ENCODE measurements at places on chromosomes 7 and 10. TPM values are rescaled to one million over a fixed set of nuclear protein-coding genes. Genes with fewer than 3 reads are reported as not detected.
A peak's percentile ranks its signal among the peaks of the same experiment; 100 is the strongest.

The CNTNAP2 gene
- 0.34 TPM for total RNA-seq

DNA sequence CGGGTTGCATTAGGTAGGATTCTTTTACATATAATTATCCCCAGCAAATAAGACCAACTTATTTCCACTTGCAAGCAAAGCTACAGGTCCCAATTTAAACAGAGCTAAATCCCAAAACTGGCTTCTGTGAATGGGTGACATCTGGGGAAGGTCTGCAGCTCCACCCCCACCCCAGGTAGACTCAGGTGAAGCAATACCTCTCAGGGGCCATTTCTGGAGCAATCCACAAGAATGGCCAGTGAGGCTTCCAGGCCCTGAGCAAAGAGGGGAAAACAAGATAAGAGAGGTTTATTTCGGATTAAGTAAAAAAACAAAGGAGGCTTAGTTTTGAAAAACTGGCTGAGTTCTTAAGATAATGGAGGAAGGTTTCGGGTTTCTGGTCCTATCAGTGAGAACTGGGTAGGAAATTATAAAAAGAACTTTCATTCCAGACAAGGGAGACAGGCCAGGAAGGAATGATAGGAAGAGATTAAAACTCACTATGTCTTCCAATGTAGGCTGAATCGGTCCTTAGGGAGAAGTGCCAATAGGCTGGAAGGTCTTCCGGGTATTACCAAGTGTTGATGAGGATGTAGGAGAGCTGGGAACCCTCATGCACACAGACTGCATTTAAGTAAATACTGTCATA lies 25.4 kb downstream of the SH3PXD2A start:
- H3K27ac ChIP-seq: no peak overlapping the region
- no peak overlapping the region for H3K4me3 ChIP-seq
- no peaks in the 10 kb centered on the region for H3K4me1 ChIP-seq
- H3K27me3 ChIP-seq: no peaks in the 10 kb centered on the region
- H3K36me3 ChIP-seq: no peaks in the 10 kb centered on the region

- H3K27me3 ChIP-seq: no peaks in the 10 kb centered on the region
- peak; percentile 78 for DNase-seq
- peaks cover 21% of the 10 kb centered on the region for H3K36me3 ChIP-seq
- H3K4me1 ChIP-seq: peaks cover 30% of the 10 kb centered on the region
- H3K27ac ChIP-seq: peak overlapping the region; percentile 97
Measured at GRCh38 chr7:26199301-26200037, 1.1 kb downstream of the HNRNPA2B1 start.

DNA sequence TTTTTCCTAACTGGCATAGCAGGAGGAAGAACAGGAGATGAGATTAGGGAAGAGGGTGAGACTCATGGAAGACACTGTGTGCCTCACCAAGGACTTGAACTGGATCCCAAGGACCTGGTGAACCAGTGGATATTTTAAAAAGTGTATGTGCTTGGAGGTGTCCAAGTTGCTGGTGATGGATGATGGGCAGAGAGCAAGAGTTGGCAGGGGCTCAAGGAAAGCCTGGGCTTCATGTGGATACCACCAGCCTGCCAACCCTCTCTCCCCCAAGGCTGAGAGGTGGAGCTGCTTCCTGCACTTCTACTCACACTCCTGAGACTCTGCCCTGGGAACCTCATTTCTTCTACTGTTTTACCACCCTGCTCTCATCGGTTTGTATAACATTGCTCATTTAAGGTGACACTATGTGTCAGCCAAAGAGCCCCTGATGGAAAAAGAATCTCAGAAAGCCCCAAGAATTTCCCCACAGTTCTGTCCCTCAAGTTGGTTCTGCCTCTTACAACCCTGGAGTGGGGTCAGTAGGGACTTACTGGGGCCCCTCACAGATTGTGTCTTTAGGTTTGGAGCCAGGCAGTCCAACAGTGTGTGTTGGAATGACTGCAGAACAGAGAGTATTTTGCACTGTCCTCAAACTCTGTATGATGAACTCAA lies 56.2 kb upstream of the PDCD4 start:
- no peak for DNase-seq
- no peak overlapping the region for H3K4me3 ChIP-seq
- H3K27me3 ChIP-seq: no peaks in the 10 kb centered on the region
- H3K4me1 ChIP-seq: peaks cover 21% of the 10 kb centered on the region
- H3K36me3 ChIP-seq: no peaks in the 10 kb centered on the region

The SOSTDC1 gene
- not detected for total RNA-seq

- H3K27me3 ChIP-seq: no peaks in the 10 kb centered on the region
- H3K4me3 ChIP-seq: no peak overlapping the region
- no peak for DNase-seq
- no peaks in the 10 kb centered on the region for H3K36me3 ChIP-seq
Measured at GRCh38 chr10:123552760-123553554, 113.2 kb upstream of the GPR26 start.

Data from naive thymus-derived CD4-positive, alpha-beta T cell (primary cell).